ENCODE measurements at places on chromosomes 6 and 20.

- no peak for DNase-seq
Measured at GRCh38 chr20:31711179-31712111, 11.2 kb downstream of the BCL2L1 start.

- no peak for DNase-seq
Measured at GRCh38 chr6:1821164-1821512, 211.4 kb downstream of the FOXC1 start.

GRCh38 chr20:50353289-50353961 is 156.8 kb upstream of the PTPN1 start:
- DNase-seq: no peak

DNA sequence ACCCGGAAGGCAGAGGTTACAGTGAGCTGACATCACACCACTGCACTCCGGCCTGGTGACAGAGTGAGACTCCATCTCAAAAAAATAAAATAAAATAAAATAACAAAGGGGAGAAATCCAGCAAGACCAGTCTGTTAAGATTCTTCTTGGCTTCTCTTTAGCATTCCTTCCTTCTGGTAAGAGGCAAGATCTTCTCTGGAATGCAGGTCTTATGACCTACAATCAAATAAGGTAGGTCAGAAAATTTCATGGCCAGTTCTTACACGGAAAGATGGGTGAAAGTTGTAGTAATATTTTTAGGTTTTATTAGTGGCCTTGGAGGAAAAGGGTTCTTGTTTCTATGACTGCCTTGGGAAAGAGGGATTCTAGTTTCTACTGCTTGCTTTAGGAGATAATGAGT is 180.9 kb downstream of the FUT9 start:
- no peak for DNase-seq

GRCh38 chr20:46157625-46158024 is 39.5 kb downstream of the CD40 start:
- DNase-seq: no peak

DNA sequence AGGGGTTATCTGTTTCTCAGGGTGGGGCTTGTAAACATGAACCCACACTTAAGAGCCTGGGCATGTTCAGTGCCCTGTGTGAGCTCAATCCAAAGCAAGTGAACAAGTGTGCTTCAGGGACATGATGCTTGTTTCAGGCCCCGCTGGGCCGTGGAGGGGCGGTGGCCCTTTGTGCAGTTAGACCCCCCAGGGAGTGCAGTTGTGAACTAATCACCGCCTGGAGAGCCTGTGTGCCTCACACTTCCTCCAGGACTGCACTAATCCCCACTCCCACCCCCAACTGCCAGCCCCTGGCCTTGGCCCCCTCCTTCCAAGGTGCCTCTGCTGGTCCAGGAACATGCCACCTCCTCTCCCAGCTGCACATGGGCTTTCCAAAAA is 58.1 kb downstream of the RREB1 start:
- no peak for DNase-seq

DNA sequence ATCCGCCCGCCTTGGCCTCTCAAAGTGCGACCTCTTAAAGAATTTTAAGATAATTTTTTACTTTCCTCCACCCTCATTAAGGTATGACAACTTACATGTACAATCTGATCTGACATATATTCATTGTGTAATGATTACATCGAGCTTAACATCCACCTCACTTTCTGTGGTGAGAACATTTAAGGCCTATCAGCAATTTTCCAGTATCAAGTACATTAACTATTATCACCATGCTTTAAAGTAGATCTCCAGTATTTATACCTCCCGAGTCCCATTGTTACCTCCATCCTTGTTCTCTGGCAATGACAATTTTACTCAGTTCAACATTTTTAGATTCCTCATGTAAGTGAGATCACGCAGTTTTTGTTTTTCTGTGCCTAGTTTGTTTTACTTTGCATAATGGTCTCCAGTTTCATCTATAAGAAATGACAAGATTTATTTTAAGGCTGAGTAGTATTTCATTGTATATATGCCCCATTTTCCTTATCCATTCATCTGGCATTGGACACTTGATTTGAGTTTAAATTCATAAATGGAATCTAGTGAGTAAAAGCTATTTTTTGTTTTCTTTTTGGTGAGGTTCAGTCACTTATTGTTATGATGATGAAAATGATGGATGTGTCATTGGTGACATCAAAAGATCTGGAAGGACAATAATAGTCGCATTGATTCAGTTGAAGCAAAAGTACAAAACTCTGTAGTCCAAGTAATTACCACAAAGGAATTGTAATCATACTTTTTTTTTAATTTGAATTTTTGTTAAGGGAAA is 87.0 kb downstream of the OR2B2 start:
- no peak for DNase-seq

Measured in upper lobe of right lung (tissue), 1 donor.